ENCODE measurements at places on chromosomes 6 and 20.

- DNase-seq = peak; percentile 50
Observed at GRCh38 chr20:45300961-45301360, 5.7 kb upstream of the RBPJL start.

GRCh38 chr20:8505476-8506200 is 373.6 kb downstream of the PLCB1 start:
- no peak for DNase-seq

GRCh38 chr20:7902879-7903278 is 37.4 kb downstream of the HAO1 start:
- DNase-seq = no peak

GRCh38 chr20:6566821-6567220 is 200.7 kb upstream of the BMP2 start:
- DNase-seq = no peak

- DNase-seq = no peak
Observed at GRCh38 chr20:45055056-45055455, 45.9 kb downstream of the KCNS1 start.

- DNase-seq = no peak
Observed at GRCh38 chr20:20712004-20712473, 405 bp downstream of the RALGAPA2 start.
